Fibroblast of skin of right biceps (primary cell): ENCODE measurements at places on chromosomes 3 and 15.

DNA sequence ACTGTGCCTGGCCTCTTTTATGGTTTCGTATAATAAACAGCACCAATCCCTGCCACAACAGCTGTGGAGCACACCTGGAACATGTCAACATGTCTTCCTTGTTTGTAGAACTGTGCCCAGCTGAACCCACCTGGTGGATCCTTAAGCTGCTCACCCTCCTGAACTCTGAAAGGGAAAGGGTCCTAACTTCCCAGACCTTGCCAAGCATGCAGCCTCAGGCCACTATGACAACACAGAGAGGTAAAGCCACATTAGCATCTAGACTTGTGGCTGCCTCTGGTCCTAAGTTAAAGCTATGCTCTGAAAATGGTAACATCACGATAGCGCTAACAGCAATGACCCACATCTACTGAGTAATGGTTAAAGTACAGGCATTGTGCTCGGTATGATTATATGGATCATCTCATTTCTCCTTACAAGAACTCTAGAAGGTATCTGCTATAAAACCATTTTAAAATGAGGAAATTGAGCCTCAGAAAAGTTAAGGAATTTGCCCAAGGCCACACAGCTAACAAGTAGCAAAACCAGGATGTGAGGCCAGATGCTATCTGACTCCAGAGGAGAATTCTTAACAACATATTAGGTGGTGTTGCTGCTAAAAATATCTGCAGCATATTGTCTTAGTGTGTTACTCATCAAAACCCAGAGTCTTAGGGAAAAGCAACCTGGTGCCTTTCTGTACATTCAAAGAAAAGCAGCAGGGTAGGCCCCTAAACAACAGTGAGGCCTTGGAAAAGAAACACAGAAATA is 23.1 kb upstream of the HERC1 start:
- peak; percentile 77 for DNase-seq

DNA sequence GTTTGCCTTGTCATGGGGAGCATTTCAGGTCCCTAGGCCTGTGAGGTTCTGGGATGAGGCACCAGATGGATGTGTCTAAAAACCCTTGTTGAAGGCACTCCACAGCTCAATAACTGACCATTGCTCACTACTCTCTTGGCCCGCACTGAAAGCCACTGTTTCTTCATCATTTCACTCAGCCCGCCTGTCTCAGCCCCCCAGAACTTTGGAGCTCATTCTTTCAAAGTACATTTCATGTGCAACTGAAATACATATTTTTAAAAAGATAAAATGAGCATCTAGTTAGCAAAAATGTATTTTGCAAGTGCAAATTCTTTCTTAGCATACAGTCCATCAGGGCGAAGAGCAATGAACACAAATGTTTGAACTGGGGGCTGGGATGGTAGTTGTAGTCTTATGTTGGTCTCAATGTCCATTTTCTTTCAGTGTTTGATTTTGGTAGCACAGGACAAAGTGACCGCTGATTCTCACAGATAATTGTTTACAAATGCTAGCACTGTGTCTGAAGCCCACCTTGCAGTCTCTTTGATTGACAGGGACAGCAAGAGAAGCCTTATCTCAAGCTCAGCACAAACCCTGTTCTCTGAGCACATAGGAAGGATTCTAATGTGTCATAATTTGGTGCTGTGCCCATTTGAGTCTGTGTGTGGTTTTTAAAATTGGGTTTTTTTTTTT is 19.6 kb downstream of the HEMK1 start:
- peak; percentile 33 for DNase-seq

- DNase-seq = no peak
Observed at GRCh38 chr3:66762916-66763693, 235.0 kb upstream of the KBTBD8 start.

- DNase-seq = no peak
Observed at GRCh38 chr15:72486144-72486543, 12.0 kb downstream of the ARIH1 start.

- no peak for DNase-seq
Observed at GRCh38 chr3:12062605-12063004, 58.4 kb downstream of the SYN2 start.

GRCh38 chr3:43728947-43729346 is 38.2 kb downstream of the ABHD5 start:
- DNase-seq = no peak

GRCh38 chr3:64992530-64993285 is 304.9 kb upstream of the ADAMTS9 start:
- DNase-seq = no peak

DNA sequence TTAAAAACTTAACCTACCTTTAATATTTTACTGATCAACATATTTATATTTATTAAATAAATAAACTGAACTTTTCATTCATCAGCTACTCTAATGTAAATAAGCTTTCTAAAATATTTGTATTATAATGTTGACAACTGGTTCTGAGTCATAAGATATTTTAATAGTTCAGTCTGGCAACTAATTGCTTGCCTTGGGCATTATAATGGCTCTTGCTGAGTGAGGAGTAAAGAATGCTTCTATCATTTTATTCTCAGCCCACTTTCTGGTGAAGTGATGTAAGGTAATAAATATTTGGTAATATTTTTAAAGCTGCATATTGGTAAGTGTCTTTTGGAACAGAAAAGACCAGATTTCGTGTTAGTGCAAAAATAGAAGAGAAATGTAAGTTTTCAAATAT is 81.5 kb downstream of the DIPK2A start:
- DNase-seq = peak; percentile 71

GRCh38 chr3:195873281-195873887 is 35.0 kb downstream of the TNK2 start:
- DNase-seq = no peak

DNA sequence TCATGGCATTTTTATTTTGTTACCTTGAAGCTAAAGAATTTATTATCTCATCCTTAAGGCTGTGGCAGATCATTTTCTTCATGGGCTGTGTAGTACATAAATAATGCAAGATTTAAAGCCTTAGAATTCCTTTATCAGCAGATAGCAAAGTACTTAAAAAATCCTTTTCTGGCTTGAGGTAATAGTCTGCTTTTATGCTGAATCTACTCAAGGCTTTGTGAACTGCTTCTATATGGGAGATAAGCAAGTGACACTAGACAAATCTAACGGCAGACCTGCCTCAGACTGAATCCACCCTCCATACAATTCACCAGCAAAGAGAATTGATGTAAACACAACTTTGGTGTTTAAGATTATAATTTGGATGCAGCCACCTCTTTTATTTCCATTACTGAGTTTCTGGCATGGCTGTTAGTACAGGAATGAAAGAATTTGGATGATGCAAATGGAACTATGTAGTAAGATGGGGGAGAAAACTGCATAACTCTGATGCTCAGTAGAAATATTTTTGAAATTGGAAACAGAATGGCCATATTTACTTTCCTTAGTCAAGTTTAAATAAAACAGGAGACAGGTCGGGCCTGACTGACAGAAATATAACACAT is 1121.5 kb downstream of the NAALADL2 start:
- peak; percentile 41 for DNase-seq

DNA sequence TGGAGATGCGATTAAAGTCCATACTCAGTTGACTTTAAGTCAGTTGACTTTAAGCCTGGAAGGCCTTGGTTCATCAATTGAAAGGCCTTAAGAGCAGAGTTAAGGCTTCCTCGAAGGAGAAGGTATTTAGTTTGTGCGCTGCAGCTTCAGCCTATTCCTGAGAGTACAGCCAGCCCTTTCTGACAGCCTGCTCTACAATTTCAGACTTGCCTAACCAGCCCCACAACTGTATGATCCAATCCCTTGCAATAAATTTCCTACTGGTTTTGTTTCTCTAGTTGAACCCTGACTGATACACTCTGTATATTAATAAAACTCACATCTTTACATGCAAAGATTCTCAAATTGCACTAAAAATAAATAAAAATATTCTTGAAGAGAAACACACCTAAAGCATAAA is 66.1 kb upstream of the RORA start:
- DNase-seq = no peak

GRCh38 chr3:117367861-117368260 is 658.3 kb downstream of the TUSC7 start:
- peak; percentile 16 for DNase-seq

GRCh38 chr3:186189492-186189891 is 80.6 kb upstream of the ETV5 start:
- no peak for DNase-seq

DNA sequence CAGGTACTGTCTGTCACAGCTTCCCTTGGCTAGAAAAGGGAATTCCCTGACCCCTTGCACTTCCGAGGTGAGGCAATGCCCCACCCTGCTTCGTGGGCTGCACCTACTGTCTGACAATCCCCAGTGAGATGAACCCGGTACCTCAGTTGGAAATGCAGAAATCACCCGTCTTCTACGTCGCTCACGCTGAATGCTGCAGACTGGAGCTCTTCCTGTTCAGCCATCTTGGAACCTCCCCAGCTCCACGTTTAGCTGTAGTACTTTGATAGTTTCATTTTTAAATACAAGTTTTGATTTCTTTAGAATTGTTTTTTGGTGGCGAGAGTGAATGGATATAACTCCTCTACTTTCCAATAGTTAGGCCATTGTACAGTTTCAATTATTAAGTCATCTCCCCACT is 17.8 kb upstream of the HDGFL3 start:
- DNase-seq = no peak

GRCh38 chr3:159069091-159069490 is 267.2 kb downstream of the MFSD1 start:
- DNase-seq = peak; percentile 3

DNA sequence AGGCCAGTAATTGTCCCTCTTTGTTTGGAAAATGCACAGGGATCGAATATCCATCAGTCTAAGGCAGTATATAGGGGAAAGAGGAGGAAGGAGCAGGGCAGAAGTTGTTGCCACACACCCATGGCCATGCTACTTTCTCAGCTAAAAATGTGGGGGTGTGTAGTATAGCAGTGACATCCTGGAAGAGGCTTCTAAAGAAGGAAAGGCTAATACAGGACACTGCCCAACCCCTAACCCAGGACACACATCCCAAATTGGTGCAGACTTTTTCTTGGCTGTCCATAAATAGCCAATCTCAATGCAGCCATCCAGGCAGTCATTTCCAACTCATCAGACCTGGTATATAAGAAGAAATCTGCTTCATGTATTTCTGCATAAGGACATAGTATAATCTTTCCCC is 33.1 kb upstream of the LRRN1 start:
- no peak for DNase-seq
